Cortex of kidney (tissue), 1 donor: ENCODE measurements at places on chromosomes 13 and 19.

- no peak for DNase-seq
These were observed 385.8 kb upstream of the ZNF507 start for GRCh38 chr19:31959527-31960018.

- DNase-seq: no peak
These were observed 19.2 kb downstream of the LPAR6 start for GRCh38 chr13:48393698-48394085.

GRCh38 chr13:39565036-39565949 lies 37.7 kb downstream of the LHFPL6 start:
- DNase-seq: no peak

DNA sequence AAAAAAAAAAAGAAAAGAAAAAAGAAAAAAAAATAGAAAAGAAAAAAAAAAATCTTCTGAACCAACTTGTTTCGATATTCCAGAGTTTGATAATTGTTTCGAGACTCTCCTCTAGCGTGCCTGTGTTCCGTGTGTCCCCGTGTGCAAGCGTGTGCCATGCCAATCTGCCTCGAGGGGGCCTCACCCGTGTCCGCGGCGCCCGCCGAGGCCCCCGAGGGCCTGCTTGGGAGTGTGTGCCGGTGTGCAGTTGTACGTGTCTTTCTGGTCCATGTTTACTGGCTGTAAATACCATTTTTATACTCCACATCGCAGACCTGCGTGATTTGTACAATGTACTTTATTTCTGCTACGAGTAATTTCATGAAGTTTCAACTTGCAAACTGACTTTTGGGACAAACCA lies 69.9 kb upstream of the NFIC start:
- DNase-seq: no peak

DNA sequence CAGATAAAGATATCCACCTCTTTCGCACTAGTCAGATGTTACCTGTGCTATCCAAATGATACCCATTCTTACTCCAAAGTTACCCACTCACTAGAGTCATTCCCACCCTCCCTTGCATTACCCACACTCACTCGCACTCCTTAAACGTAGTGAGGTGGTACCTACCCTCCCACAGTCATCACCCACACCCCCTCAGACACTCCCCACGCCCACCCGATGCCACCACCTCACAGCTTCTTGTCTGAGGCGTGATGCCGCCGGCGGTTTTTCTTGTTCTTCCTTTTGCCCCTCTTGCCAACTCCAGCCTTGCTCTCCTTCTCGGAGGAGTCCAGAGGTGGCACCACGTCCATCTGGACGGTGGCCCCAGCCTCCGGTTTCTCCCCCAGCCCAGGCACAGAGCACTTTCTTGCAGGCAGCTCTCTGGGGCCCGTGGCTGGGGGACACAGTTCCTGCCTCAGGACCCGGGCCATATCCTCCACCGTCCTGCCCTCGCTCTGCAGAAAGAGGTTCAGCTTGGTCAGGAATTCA lies 1.2 kb downstream of the PNMA8C start:
- no peak for DNase-seq

DNA sequence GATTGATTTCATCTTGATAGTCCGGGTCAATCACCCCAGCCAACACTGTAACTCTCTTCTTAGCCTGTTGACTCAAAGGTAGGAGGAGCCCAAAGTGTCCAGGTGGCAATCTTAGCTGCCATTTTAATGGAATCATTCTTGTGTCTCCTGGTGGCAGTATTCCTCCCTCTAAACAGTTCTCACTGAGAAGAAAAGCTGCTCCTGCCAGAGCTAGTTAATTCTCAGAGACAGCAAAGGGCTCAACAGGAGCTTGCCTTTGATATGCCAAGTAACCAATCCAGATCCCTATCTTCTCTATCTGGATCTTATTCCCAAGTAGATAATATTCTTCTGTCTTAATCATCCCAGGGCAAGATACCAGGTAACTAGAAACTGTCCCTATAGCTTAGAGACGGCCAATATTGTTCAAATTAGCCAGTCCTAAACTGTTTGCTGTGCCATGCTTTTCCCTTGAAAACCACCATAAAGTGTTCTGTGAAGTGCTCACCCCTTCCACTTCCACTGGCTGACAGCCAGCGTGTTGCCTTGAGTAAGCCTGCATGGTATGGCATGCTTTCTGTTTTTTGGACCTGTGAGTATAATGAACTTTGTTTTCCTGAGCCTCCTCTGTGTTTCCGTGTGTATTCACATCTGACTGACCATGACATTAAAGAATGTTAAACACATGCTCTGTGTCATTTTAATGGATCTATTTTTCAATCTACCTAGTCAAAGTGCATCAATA lies 463.7 kb upstream of the SLITRK5 start:
- no peak for DNase-seq

DNA sequence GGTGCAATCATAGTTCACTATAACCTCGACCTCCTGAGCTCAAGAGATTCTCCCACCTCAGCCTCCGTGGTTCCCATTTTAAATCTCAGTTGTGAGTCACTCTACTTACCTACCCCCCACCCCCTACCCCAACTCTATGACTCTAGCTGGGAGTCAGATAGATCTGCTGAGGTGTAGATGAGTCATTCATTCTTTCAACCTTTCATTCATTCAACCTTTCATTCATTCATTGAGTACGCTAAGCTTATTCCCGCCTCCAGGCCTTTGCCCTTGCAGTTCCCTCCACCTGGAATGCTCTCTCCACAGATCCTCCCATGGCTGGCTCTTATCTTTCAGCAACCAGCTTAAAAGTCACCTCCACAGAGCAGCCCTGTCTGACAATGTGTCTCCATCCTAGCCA lies 1.1 kb upstream of the MAST1 start:
- DNase-seq: no peak

DNA sequence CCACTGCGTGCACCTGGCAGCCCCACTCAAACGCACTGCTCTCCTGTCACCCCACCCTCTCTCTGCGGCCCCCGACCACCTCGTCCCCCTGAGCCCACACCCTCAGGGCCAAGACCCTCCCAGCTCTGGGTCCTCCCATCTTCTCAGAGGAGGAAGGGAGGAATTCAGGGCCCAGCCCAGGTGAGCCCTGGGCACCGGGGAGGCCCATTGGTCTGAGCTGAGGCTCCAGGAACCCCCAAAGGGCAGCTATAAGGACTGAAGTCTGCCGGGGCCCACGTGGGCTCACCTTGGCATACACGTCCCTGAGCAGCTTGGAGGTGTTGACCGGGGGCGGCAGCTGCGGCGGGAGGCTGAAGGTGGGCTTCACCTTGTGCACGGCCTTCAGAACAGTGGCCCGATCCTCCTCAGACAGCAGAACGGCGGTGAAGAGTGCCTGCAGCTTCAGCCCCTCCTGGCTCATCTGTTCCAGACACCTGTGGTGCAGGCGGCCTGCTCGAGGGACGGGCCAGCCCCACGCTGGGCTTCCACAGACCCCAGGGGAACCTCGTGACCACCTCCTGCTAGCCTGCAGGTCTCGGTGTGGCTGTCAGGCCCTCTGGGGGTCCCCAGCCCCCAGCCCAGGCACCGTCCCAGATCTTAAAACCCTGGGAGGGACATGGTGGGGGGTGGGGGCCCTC lies 8.8 kb downstream of the POLRMT start:
- DNase-seq: no peak

DNA sequence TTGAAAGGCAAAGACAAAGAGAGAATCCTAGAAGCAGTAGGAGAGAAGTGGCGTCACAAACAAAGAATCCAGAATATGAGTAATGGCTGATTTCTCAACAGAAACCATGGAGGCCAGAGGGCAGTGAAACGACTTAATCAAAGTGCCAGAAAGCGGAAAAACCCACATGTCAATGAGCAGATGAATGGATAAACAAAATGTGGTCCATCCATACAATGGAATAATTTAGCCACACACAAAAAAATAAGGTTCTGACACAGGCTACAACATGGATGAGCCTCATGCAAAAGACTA lies 52.2 kb upstream of the RANBP3 start:
- no peak for DNase-seq

- no peak for DNase-seq
These were observed 421.0 kb upstream of the MIR17HG start for GRCh38 chr13:90926459-90926858.

DNA sequence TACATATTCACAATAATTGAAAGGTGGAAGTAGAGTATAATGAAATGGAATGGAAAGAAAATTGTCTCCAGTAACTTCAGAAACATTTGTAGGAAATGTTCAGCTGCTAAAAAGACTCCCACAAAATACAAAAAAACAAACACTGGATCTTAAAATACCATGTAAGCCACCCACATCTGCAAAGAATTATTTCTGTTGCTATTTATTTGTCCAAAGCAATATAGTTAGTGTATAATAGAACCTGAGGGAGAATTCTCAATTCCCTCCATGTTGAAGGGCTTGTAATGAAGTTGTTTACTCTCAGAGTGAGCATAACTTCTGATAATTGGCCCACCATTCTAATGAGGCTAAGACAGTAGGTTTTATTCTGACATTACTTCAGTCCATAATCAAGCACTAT lies 37.4 kb upstream of the KLF12 start:
- DNase-seq: no peak

- DNase-seq: no peak
These were observed 342.8 kb downstream of the DACH1 start for GRCh38 chr13:71524245-71524612.

- no peak for DNase-seq
These were observed 15.8 kb downstream of the MRPS31 start for GRCh38 chr13:40755082-40755700.

DNA sequence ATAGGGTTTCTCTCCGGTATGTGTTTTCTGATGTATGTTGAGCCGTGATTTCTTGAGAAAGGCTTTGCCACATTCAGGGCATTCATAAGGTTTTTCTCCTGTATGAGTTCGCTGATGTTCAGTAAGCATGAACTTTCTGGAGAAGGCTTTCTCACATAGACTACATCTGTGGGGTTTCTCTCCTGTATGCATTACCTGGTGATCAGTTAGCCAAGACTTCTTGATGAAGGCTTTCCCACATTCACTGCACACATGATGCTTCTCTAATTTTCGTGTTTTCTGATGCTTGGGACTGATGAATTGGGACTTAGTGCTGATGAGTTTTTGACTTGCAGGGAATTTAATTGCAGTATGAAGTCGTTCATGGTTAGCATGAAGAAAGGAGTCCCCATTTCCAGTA lies 21.1 kb downstream of the ZNF350 start:
- no peak for DNase-seq

DNA sequence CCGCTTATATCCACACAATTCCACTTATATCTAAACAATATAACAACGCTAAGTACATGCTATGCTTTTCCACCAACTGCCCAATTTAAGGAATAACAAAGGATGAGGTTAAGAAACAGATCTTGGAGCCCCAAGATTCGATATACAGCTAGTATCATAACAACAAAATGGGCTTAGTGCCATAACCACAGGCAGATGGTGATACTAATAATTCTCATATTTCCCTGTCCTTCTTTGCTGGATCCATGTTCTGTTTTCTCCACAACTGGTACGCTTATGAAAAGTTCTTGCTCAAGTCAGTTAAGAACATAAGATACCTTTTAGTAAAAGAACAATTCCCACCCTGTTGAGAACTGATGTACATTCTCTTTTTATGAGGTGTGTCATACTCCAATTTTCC lies 33.9 kb downstream of the CAB39L start:
- DNase-seq: no peak

- DNase-seq: no peak
These were observed 1.5 kb downstream of the CEBPA start for GRCh38 chr19:33300894-33301143.

DNA sequence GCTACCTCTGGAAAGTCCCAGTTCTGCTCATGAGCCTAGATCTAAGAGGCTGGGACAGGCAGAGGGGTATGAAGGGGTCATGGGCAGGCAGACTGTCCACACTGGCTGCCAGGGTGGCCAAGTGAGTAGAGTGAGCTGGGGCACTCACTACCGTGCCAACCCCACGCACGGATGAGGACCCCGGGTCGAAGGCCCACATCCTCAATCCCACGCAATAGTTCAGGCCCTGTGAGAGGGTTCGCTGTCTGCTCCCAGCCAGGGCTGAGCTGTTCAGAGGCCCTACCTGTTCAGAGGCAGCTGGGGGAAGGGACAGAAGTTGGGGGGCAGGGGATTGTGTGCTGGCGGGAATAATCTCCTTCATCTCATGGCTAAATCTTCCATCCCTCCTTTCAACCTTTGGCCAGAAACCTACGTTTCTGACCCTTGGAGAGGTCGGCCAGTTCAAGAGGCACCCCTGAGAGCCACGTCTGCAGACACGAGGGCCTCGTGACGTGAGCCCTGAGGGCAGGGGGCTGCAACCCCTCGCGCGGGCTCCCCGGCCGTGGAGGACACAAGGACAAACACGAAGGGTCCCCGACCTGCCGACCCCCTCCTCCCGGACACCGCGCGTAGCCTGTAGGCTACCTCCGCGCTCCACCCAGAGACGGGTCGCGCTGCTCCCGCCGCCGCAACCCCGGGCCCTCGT lies 1.0 kb upstream of the RPS5 start:
- DNase-seq: no peak

DNA sequence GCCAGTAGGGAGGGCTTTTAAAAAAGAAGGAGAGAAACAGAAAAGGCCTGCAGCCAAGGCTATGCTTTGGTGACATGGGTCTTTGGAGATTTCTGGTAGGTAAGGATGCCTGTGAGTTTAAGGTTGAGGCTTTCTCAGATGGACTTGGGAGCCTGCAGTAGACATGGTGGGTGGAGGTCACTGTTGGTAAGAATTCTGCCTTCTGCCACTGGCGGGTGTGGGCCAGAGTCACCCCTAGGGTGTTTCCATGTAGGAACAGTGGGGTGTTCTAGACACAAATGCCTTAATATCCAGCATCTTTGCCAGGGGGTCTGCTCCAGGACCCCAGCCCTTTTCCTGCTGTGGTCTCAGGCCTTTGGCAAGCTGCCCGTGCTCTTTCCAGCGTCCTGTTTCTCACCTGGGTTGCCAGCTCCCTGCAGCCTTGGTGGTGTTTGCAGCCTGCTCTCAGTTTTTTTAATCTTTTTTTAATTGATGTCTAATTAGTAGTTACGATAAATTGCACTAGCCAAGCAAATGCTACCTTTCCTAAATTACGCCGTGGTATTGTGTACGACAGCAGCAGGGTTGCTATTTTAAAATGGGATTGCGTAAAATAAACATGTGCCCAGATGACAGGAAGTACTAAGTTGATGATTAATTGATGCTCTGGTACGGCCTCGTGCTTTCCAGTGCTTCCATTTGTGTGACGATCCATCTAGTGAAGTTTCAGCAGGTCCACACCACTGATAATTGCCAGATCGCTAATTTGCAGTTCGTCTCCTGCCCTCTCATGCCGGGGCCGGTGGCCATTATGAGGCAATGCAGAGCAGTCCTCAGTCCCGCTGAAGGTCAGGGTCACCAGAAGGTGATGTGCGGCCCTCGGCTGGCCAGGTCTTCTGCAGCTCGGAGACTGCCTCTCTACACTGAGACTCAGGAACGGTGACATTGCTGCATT lies 35.3 kb upstream of the NPAS1 start:
- no peak for DNase-seq

- no peak for DNase-seq
These were observed 1.9 kb downstream of the KCTD12 start for GRCh38 chr13:76884186-76884906.

GRCh38 chr19:927351-927779 lies 1.5 kb downstream of the ARID3A start:
- DNase-seq: no peak

DNA sequence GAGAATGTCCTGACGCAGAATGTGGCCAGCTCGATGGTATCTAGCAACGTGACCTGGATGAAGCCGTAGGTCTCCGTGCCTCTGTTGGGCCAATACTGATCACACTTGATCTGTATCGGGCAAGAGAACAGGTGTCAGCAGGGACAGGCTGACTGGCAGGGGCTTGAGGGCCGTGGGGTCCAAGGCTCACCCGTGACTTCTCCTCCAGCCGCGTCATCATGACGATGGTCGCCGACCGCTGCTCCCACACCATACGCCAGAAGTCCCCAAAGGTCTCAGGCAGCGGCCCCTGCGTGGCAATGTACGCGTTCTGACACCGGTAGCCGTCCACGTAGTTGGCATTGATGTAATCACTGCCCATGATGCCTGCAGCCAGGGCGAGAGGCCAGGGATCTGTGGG lies 126.2 kb downstream of the PTPRS start:
- no peak for DNase-seq
